Suprapubic skin (tissue), 4 donors: ENCODE measurements at places on chromosomes 13 and 19. TPM values are rescaled to one million over a fixed set of nuclear protein-coding genes. Genes with fewer than 3 reads are reported as not detected.

GRCh38 chr13:43520351-43520750, 266.4 kb downstream of the ENOX1 start:
- DNase-seq, result no peak

- DNase-seq, result no peak
Measured at GRCh38 chr13:36101157-36101556, 30.0 kb downstream of the DCLK1 start.

The PSG3 gene
- not detected for total RNA-seq

The PNMA8B gene
- 3.0 TPM for total RNA-seq

The KLK12 gene
- total RNA-seq, result 2.6 TPM
